HL-60 (cell line): ENCODE measurements at places on chromosomes 7 and 10.

DNA sequence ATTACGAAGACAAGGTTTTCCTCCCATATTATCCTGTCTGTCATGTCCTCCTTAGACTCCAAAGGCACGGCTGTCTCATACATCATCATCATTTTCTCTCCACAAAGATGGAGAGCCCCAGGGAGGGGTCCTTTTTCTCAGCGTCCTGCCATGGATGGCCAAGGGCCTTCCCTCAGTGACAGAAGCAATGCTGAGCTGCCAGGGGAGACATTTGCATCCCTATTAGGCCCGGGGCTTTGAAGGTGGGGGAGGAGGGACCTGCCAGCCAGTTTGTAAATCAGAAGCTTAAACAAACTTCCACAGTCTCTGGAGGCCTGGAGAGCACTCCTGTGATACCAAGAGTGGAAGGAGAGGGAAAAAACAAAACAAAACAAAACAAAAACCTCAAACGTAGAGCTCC is 112.4 kb upstream of the ADO start:
- no peak for DNase-seq

DNA sequence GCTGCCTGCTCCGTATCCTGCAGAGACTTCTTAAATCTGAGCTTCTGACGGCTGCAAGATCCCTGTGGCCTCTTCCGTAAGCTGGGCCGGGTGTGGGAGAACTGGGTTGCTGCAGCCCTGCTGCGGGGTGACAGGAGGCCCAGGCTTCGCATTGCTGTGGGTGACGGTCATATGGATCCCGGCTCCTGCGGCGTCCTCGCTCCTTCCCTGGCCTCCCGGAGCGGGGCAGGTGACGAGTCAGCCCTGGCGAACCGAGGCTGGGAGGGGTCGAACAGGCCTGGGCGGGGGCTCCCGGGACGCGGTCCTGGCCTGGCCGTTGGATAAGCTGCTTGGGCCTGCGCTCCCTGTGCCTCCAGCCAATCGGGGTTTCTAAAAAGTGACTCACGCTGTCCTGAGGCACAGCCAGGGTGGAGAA is 7.8 kb upstream of the UBE2D1 start:
- no peak for DNase-seq

- no peak for DNase-seq
These were observed 10.4 kb upstream of the STOX1 start for GRCh38 chr10:68816796-68817412.

DNA sequence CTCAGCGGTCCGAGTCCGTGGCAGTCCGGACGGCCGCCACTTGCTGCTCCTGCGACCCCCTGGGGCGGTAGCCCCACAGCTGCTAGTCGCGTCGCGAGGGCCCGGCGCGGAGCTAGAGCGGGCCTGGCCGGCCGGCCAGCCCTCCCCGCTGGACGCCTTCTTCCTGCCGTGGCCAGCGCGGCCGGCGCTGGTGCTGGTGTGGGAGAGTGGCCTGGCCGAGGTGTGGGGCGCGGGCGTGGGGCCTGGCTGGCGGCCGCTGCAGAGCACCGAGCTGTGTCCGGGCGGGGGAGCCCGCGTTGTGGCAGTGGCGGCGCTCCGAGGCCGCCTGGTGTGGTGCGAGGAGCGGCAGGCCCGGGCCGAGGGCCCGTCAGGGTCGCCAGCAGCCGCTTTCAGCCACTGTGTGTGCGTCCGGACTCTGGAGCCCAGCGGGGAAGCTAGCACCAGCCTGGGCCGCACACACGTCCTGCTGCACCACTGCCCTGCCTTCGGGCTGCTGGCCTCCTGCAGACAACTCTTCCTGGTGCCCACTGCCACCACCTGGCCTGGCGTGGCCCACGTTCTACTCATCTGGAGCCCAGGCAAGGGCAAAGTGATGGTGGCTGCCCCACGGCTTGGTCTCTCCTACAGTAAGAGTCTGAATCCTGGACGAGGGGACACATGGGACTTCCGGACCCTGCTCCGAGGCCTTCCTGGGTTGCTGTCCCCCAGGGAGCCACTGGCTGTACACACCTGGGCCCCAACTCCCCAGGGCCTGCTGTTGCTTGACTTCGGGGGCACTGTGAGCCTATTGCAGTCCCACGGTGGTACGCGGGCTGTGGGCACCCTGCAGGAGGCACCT is 631 bp downstream of the HPS6 start:
- DNase-seq: peak; percentile 28
